ENCODE measurements at places on chromosomes 5 and 9.

DNA sequence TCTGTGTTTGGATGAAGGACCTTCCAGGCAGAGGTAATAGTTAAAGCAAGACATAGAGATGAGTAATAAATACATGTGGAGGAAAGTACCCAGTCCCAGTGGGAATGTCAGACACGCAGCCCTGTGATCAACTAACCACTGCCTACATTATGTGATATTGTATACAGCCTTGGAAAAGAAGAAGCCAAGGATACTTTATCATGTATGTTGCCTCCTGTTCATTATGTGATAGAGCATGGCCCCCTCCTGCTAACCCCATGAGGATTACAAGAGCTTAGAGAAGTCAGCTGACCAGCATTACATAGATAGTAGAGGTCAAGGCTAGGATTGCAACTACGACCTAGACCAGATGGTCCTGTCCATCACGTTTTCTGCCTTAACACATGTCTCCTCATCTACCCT is 497.0 kb upstream of the TNC start:
- peak; percentile 43 for DNase-seq

GRCh38 chr9:34291023-34291422 is 38.0 kb downstream of the KIF24 start:
- no peak for DNase-seq

GRCh38 chr5:124639095-124639665 is 107.3 kb downstream of the ZNF608 start:
- no peak for DNase-seq

GRCh38 chr9:94875300-94876020 is 149.0 kb downstream of the AOPEP start:
- no peak for DNase-seq

DNA sequence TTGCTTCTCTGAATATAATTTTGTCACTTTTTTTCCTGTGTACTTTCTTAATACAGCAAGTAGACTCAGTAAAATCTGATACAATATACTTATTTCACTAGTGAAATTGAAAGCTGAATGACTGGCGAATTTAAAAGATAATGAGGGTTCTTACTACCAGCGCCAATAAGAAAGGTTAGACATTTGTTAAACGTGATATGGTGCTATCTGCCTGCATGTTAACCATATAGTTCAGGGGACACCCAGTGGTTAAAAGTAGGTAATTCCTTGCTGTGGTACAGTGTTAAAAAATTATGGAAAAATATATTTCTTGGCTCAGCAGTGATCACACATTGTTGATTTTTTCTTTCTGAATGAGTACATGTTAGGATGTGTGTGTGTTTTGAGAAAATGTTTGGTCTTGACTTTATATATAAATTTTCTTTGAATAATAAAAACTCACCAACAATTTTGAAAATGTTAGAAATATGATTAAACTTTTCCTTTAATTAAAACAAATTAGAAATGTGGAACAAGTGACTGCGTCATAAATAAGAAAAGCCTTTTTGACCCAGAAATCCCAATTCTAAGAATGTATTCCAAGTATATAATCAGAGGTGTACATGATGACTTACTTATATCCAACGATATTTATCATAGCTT is 25.8 kb downstream of the CAST start:
- DNase-seq, result peak; percentile 87

- no peak for DNase-seq
Measured at GRCh38 chr9:88418025-88418424, 29.8 kb downstream of the SPIN1 start.

- DNase-seq, result no peak
Measured at GRCh38 chr5:115842952-115843351, 1.2 kb downstream of the AP3S1 start.

All from choroid plexus epithelial cell (primary cell).